ENCODE measurements at places on chromosomes 7 and 10. TPM values are rescaled to one million over a fixed set of nuclear protein-coding genes. Genes with fewer than 3 reads are reported as not detected.

The TUBB8 gene
- not detected for total RNA-seq

- DNase-seq, result no peak
- H3K4me1 ChIP-seq, result no peaks in the 10 kb centered on the region
- H3K4me3 ChIP-seq, result no peak overlapping the region
- H3K27ac ChIP-seq, result no peak overlapping the region
- peaks cover 4% of the 10 kb centered on the region for H3K36me3 ChIP-seq
These were observed 149.2 kb downstream of the GNAT3 start for GRCh38 chr7:80362677-80363076.

The PNLIPRP3 gene
- total RNA-seq, result not detected

DNA sequence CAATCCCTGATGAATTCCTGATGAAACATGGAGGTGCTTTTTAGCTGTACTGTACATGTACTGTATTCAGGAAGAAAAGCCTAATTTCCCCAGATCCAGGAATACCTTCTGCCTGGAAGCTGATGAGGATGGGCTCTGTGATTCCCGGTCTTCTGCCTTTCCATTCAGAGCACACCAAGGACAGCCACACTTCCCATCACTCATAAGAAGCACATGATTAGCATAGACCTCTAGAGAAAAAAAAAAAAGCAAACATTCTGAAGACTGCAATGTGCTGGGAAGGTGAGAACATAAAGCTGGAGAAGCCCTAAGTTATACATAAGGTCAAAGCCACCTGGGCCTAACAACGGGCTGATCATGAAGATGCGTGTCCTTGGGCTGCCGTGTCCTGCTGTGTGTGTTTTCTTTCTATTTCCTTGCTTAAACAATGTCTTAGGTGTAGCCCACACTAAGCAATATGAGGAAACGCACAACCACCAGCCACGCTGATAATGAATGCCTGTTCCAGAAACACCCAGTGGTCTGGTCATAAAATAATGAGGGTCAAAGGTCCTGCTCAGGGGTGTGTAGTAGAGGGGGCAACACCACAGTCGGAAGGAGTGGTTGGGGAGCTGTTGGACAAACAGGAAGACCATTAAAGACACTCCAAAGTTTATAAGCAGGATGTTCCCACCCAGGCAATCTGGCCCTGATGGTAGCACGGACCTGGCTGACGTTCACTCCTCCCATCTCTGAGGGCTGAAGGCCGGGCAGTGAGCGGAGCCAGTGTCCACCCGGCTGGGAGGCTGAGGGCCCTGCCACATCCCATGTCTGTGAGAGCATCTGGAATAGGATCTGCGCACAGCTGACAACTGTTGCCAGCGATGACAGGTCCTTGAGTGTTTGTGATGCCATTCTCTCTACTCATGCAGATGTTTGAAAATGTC is 7.9 kb downstream of the PKD1L1 start:
- no peak overlapping the region for H3K4me3 ChIP-seq
- peaks cover 7% of the 10 kb centered on the region for H3K4me1 ChIP-seq
- DNase-seq, result no peak
- no peaks in the 10 kb centered on the region for H3K27me3 ChIP-seq
- no peak overlapping the region for H3K27ac ChIP-seq
- H3K36me3 ChIP-seq, result no peaks in the 10 kb centered on the region

DNA sequence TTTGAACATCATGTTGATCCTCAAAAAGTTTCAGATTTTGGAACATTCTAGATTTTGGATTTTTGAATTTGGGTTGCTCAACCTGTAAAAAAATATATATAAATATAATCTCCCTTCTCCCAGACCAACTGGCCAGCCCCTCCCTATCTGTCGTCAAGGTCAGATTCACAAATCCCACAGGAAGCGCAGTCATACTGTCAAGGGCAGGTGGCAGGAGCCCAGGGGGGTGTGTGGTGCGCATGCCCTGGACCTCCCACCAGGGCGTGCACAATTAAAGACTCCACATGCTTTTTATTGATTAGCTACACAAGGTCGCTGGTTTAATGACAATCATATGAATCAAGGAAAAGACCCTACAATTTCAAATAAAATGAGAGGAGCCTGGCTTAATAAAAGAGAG is 77.0 kb upstream of the EEPD1 start:
- H3K27ac ChIP-seq, result no peak overlapping the region
- no peaks in the 10 kb centered on the region for H3K4me1 ChIP-seq
- no peak for DNase-seq
- H3K36me3 ChIP-seq, result no peaks in the 10 kb centered on the region
- H3K4me3 ChIP-seq, result no peak overlapping the region

GRCh38 chr7:29998489-29998888 is 8.9 kb upstream of the SCRN1 start:
- H3K4me3 ChIP-seq, result no peak overlapping the region
- peaks cover 3% of the 10 kb centered on the region for H3K27me3 ChIP-seq
- no peak overlapping the region for H3K27ac ChIP-seq
- no peak for DNase-seq
- no peaks in the 10 kb centered on the region for H3K4me1 ChIP-seq
- H3K36me3 ChIP-seq, result peaks cover 13% of the 10 kb centered on the region

The RBP3 gene
- not detected for total RNA-seq

- H3K27me3 ChIP-seq, result no peaks in the 10 kb centered on the region
- H3K36me3 ChIP-seq, result no peaks in the 10 kb centered on the region
- H3K4me3 ChIP-seq, result no peak overlapping the region
- no peak overlapping the region for H3K27ac ChIP-seq
These were observed 31.9 kb downstream of the RNLS start for GRCh38 chr10:88551246-88551645.

DNA sequence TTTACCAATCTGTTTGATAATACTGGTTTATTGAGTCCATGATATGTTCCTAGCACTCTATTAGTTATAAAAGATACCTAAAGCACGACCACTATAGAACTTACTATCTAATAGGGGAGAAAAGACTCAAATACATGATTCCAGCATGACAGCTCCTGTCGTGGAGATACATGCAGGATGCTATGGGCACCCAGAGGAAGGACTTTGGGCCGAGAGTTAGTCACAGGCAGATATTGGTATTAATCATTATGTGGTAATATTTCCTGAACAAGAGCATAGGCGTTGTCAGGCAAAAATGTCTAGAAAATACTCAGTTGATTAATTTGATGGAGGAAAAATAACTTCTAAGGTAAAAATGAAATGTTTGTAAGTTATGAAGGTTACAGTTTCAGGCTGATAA is 31.8 kb downstream of the CNNM2 start:
- H3K4me3 ChIP-seq, result no peak overlapping the region
- H3K36me3 ChIP-seq, result no peaks in the 10 kb centered on the region
- DNase-seq, result no peak
- H3K27ac ChIP-seq, result no peak overlapping the region
- no peaks in the 10 kb centered on the region for H3K4me1 ChIP-seq
- no peaks in the 10 kb centered on the region for H3K27me3 ChIP-seq

The SLC29A4 gene
- 0.52 TPM for total RNA-seq

The XRCC2 gene
- total RNA-seq, result 41.2 TPM

DNA sequence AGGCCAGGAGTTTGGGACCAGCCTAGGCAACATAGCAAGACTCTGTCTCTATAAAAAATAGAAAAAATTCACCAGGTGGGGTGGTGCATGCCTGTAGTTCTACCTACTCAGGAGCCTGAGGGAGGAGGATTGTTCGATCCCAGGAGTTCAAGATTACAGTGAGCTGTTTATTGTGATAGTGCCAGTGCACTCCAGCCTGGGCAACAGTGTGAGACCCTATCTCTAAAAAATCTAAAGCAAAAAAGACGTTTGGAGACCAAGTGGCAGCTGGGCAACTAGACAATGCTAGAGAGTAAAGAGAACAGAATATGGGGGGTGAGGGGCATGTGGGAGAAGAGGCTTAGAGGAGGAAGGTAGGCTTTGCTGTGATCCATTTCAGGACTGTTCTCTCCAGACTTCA is 1.4 kb downstream of the PDSS1 start:
- H3K36me3 ChIP-seq, result peaks cover 12% of the 10 kb centered on the region
- no peaks in the 10 kb centered on the region for H3K27me3 ChIP-seq
- peak overlapping the region; percentile 97 for H3K4me3 ChIP-seq
- H3K4me1 ChIP-seq, result peaks cover 16% of the 10 kb centered on the region
- no peak for DNase-seq
- H3K27ac ChIP-seq, result peak overlapping the region; percentile 88

GRCh38 chr7:135272303-135272702 is 38.7 kb downstream of the STRA8 start:
- no peaks in the 10 kb centered on the region for H3K4me1 ChIP-seq
- H3K27ac ChIP-seq, result no peak overlapping the region
- peaks cover 13% of the 10 kb centered on the region for H3K27me3 ChIP-seq
- no peak overlapping the region for H3K4me3 ChIP-seq
- no peaks in the 10 kb centered on the region for H3K36me3 ChIP-seq
- DNase-seq, result no peak

DNA sequence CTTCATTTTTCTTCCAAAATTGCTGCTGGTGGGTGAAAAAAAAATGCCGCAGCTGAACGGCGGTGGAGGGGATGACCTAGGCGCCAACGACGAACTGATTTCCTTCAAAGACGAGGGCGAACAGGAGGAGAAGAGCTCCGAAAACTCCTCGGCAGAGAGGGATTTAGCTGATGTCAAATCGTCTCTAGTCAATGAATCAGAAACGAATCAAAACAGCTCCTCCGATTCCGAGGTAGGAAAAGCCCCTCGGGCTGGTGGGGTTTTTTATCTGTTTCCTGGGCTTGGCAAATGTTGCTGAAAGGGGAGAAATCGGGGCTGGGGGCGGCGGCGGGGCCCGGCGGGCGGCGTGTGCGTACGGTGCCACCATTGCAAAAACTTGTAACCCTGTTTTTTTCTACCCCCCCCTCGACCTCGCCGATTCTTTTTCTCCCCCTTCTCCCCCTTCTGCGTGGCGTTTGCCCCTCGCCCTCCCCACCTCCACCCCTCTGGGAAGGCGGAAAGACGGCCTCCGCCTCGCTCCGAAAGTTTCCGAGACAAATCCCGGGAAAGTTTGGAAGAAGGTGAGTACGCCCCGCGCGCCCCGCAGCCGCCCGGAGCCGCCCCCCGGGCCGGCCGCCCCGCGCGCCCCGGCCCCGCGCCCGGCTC is 789 bp downstream of the TCF7L2 start:
- peak overlapping the region; percentile 90 for H3K4me3 ChIP-seq
- H3K4me1 ChIP-seq, result peaks cover 46% of the 10 kb centered on the region
- DNase-seq, result peak; percentile 61
- peaks cover 23% of the 10 kb centered on the region for H3K27me3 ChIP-seq
- H3K36me3 ChIP-seq, result peaks cover 11% of the 10 kb centered on the region
- H3K27ac ChIP-seq, result peak overlapping the region; percentile 74

DNA sequence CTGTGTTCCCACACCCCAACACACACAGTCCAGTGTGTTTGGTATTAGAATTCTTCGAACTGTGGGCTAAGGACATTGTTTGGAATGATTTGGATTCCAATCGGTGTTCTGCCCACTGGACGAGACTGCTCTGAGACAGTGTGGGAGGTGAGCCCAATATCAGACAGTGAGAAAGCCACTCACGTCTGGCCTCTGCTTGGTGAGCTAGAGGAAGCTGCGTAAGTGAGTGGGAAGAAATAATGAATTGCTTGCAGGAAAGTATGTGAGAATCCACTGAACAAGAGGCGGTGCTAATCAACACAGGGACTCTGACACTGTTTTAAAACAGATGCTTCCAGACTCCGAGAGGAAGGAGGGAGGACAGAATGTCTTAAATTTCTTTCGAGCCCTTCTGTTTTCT is 675.0 kb upstream of the ANKRD30A start:
- no peak overlapping the region for H3K27ac ChIP-seq
- DNase-seq, result no peak
- H3K36me3 ChIP-seq, result no peaks in the 10 kb centered on the region
- no peak overlapping the region for H3K4me3 ChIP-seq

The SLC18A3 gene
- not detected for total RNA-seq

- no peaks in the 10 kb centered on the region for H3K36me3 ChIP-seq
- no peak for DNase-seq
- H3K27ac ChIP-seq, result no peak overlapping the region
- H3K4me1 ChIP-seq, result no peaks in the 10 kb centered on the region
- H3K4me3 ChIP-seq, result no peak overlapping the region
These were observed 278.1 kb downstream of the TCERG1L start for GRCh38 chr10:131033166-131034085.

GRCh38 chr7:136009488-136010079 is 32.4 kb upstream of the MTPN start:
- no peak overlapping the region for H3K4me3 ChIP-seq
- no peak for DNase-seq
- no peaks in the 10 kb centered on the region for H3K36me3 ChIP-seq
- peaks cover 8% of the 10 kb centered on the region for H3K27me3 ChIP-seq
- peaks cover 4% of the 10 kb centered on the region for H3K4me1 ChIP-seq

- H3K36me3 ChIP-seq, result no peaks in the 10 kb centered on the region
- DNase-seq, result no peak
- no peaks in the 10 kb centered on the region for H3K4me1 ChIP-seq
- peaks cover 43% of the 10 kb centered on the region for H3K27me3 ChIP-seq
- H3K4me3 ChIP-seq, result no peak overlapping the region
These were observed 27.9 kb downstream of the KAZALD1 start for GRCh38 chr10:101089520-101090299.

- no peak for DNase-seq
- H3K4me1 ChIP-seq, result no peaks in the 10 kb centered on the region
- no peak overlapping the region for H3K27ac ChIP-seq
- H3K36me3 ChIP-seq, result no peaks in the 10 kb centered on the region
- no peak overlapping the region for H3K4me3 ChIP-seq
These were observed 623.4 kb upstream of the NRG3 start for GRCh38 chr10:81251457-81252115.

DNA sequence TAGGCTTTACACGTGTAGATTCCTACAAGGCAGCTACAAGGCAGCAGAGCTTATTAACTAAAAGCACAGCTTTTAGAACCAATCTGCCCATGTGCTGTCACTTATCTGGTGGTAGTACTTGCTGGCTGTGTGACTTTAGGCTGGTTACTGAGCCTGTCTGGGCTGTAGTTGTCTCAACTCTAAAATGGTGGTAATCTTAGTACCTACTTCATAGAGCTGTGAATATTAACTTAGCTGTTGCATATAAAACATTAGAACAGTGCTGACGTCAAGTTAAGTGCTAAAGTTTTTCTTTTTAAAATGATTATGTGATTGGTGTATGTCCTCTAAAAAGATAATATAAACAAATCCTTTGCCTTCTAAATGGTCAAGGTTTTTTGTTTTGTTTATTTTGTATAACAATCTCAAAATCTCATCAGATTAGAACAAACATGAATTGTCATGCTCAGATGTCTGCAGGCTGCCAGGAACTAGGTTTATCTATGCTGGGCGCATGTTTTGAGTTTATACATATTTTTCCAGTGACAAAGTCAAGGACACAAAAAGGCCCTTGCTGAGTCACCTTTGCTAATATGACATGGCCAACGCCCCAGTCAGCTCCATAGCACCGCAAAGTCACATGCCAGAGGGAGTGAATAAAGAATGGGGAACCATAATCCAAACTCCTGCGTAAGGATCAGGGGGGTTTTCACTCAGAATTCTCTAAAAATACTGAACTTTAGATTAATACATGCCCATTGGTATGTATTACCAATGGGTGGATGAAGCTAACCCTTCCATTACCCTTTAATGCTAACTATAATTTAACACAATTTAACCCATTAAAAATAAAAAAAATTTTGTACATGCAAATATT is 39.8 kb upstream of the ARL4A start:
- no peaks in the 10 kb centered on the region for H3K36me3 ChIP-seq
- no peak for DNase-seq
- H3K4me1 ChIP-seq, result no peaks in the 10 kb centered on the region
- peaks cover 2% of the 10 kb centered on the region for H3K27me3 ChIP-seq
- no peak overlapping the region for H3K4me3 ChIP-seq
- H3K27ac ChIP-seq, result no peak overlapping the region
